K562 (cell line): ENCODE measurements at places on chromosomes 7 and 10.

GRCh38 chr7:3429981-3430380 is 128.9 kb downstream of the SDK1 start:
- no peak for DNase-seq

- no peak for DNase-seq
Measured at GRCh38 chr10:31749981-31750840, 178.4 kb downstream of the ARHGAP12 start.

DNA sequence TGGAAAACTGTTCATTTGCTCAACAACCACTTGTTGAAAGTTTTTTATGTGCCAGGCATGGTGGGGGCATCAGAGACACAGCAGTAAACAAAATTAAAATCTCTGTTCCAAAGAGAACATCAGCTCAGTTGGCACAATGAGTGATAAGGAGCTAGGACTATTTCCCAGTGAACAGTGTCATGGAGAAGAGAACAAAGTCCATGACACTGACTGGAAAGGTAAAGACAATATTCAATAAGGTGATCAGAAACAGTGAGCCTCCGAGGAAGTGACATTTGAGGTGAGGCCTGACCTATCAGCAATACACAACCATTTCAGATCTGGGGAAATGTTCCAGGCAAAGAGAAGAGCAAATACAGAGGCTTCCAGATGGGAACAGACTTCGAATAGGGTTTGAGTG is 14.6 kb downstream of the ACSL5 start:
- DNase-seq, result no peak

- DNase-seq, result no peak
Measured at GRCh38 chr7:43481902-43482678, 100.8 kb upstream of the STK17A start.

DNA sequence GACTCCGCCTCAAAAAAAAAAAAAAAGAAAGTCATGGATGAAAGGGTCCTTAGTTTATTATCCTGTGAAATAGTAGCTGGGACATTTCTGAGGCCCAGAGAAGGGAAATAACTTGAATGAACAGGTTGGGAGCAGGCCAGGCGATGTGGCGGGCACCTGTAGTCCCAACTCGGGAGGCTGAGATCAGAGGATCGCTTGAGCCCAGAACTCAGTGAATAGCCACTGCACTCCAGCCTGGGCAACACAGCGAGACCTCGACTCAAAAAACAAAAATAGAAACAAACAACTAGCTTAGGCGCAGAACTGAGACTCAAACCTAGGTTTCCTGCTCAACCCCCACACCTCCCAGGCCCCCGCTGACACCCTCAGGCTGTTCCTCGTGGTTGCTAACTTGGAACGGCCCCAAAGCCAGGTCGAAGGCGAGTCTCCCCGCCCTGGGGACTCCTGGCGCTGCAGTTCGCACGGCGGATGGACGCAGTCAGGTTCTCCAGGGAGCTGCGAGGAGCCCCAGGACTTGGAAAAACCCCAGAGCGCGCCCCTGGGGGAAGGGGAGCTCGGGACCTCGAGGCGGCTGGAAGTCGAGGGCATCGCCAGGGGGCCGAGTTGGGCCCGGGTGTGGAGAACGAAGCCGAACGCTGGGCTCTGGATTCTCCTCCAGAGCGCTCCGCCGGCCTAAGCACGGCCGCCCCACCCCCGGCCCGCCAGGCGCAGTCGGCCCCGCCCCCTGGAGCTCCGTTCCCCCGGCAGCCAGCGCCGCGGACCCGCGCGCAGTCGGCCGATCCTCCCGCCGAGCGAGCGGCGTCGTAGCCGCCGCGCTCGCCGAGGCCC is at the start of gene STOX1:
Gene STOX1, plus strand, starts transcription at position 768 of the 828 bp plus-strand sequence. CDS start 93 bp downstream, outside the sequence.
- peak; percentile 85 for DNase-seq

DNA sequence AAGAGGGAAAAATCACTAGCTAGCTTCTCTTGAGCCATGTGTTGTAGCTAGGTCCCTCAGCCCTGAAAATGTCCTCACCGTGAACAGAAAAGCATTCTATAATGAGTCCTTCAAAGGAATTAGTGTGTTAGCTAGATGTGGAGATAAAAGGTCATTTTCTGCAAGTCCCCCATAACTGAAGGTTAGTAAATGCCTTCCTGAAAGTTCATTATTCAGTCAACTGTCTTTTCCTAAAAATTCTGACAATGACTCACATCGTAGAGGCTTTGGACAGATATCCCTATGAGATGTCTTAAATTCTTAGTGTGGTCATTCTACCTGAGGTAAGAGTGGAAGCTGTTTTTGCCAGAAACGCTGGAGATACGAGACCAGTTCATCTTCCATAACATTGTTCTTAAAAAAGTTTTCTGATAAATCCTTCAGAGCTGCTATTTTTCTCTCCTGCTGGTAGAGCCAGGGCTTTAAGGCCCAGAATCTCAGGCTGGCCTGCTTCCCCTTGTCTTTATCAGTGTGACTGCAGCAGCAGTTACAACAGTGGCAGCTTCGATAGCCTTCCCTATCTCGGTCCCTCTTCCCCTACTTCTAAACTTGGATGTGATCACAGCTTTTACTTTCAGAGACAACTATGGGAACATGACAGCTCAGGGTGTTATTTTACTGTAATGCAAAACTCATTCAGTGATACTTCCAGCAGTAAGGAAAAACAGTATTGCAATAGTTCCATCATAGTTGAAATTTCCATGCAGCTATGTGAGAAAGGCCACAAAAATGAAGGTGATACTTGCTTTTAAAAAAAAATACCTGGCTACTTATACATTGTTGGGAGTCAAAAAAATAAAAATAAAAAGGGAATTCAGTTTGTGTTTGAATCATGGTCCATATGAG is 37.3 kb upstream of the PRKAR2B start:
- DNase-seq, result peak; percentile 87

DNA sequence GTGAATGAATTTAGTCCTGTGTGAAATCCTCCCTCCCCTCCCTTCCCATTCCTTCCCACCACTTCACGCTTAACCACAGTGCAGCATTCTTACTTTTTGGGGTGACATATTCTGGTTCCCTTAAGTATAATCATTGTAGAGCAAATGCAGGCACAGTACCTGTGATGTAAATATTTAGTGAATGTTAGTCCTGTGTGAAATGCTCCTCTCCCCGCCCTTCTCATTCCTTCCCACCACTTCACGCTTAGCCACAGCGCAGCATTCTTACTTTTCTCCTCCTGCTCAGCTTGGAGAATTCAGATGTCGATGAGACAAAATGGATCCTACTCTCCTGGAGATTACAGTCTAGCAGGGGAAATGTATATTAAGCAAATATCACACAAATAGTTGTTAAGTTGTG is 258.8 kb downstream of the EXOC4 start:
- DNase-seq, result no peak

DNA sequence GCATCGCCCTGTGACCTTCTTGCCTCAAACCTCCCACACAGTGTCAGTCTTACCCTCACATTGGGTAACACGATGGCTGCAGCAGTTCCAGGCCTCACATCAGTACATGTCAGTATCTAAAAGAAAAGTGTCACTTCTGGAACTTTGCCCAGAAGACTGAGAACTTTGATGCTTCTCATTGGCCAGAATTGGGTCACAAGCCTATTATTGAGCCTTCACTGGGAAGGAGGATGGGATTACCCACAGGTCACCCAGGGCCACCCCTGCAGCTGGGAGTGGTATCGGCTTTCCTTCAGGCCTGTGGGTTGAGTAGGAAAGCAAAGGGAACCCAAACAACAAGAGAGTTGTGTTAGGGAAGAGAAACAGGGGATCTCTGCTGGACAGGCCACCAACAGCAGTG is 111.5 kb downstream of the NPY start:
- peak; percentile 11 for DNase-seq

- DNase-seq, result no peak
Measured at GRCh38 chr10:112269266-112269665, 13.9 kb upstream of the TECTB start.

DNA sequence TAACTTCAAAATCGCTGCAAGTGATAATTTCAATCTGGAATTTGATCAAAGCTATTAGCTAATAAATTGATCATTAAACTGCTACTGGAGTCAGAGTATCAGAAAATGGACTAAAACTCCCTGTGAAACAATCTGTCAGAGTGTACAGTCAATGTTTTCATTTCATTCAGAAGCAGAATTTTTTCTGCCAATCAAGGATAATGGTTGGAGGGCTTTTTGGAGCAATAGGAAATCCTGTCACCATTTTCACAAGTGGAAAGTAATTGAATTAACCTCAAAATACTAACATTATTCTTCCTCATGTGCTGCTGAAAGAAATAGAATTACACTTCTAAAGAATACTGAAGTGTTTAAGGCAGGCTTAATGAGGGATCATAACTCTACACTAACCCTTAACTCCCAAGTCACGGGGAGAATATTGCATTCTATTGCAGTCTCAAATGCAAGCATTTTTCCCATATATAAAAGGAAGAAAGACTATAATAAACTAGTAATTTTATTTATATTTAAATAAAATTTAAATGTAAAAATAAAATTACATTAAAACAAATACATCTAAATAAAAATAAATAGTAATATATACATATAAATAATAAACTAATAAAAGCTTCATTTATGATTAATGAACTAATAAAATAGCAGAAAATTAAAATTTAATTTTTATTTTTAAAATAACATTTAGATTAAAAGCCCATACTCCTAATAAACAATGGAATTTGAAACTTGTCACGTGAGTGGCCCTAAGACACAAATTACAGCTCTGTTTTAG is 67.1 kb downstream of the SEMA3E start:
- DNase-seq, result no peak

- DNase-seq, result no peak
Measured at GRCh38 chr10:126006906-126007305, 110.5 kb downstream of the FANK1 start.

DNA sequence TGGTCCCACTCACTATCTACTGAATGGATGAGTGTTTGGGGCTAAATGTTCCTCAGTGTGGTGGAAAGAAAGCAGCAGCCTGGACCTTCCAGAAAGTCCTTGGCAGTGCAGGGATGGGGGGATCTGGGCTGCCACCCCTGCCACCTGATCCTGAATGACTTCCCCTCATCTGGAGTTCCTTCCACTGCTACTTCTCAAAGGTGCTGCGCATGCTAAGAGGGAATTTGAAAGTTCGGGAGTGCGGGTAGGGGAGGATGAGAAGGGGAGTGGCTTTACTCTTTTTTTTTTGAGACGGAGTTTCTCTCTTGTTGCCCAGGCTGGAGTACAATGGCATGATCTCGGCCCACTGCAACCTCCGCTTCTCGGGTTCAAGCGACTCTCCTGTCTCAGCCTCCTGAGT is 1.4 kb downstream of the KLRG2 start:
- DNase-seq, result no peak

DNA sequence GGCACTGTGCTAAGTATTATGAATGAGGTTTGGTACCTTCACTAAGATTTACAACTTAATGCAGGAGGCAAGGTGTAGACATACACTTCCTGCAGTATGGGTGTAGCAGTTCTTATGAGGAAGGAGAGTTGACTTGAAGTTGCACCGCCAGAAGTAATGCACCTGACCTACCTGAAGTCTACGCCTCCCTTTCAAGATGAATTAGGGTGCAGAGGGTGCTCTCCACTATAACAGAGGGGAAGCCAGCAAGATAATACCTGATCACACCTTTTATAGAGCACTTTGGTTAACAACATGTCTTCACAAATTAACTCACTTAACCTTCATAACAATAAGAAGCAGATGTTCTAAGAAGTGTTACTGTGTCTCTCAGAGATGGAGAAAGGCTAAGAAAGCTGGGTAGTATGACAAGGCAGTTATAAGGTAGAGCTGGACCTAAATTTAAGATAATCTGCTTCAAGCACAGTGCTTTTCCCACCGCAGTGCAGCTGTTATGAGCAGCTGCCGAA is 552 bp upstream of the RAB18 start:
- no peak for DNase-seq

GRCh38 chr7:4862156-4862555 is 326 bp upstream of the PAPOLB start:
- no peak for DNase-seq

DNA sequence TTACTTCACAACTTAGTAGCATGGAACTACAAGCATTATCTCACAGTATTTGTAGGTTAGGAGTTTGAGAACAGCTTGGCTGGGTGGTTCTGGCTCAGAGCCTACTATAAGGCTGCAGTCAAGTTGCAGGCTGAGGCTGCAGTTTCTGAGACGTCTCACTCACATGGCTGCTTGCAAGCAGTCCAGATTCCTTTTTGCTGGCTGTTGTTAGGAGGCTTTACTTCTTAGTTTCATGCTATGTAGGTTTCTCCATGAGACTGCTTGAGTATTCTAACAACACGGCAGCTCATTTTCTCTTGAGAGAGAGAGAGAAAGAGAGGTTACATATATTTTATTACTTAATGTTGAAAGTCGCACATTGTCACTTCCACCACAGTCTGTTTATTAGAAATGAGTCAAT is 1073.9 kb downstream of the NXPH1 start:
- DNase-seq, result no peak

DNA sequence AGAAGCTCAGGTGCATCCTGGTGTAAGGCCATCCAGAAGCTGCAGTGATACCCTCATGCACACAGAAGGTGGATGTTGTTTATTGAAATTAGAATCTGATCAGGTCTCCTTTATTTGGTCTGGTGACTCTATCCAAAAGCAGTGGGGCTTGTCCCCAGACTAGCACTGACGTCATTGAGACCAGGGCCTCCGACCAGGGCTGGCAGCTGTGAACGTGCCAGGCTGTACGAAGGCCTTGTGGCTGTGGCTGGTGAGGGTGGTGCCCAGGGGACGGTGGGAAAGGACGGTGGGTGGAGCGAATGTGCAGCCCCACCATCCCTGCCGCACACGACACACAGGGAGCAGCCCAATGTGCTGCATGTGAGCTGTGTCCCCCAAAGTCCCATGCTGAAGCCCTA is 160.0 kb downstream of the ADARB2 start:
- no peak for DNase-seq

DNA sequence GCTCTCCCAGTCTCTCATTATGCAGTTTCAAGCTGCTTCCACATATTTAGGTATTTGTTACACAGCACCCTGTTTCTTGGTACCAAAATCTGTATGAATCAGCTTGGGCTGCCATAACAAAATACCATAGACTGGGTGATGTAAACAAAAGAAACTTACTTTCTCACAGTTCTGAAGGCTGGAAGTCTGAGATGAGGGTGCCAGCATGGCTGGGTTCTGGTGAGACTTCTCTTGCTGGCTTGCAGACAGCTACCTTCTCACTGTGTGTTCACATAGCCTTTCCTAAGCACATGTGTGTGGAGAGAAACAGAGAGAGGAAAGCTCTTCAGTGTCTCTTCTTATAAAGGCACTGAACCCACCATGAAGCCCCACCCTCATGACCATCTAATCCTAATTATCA is 15.7 kb upstream of the CBLL1 start:
- DNase-seq, result no peak

- no peak for DNase-seq
Measured at GRCh38 chr7:84188786-84189405, 5.7 kb downstream of the SEMA3A start.

GRCh38 chr10:54484186-54484585 is 316.8 kb downstream of the PCDH15 start:
- no peak for DNase-seq

GRCh38 chr7:108278281-108278680 is 148.1 kb upstream of the LAMB4 start:
- DNase-seq, result no peak

- no peak for DNase-seq
Measured at GRCh38 chr7:68730964-68731363, 867.3 kb upstream of the AUTS2 start.

DNA sequence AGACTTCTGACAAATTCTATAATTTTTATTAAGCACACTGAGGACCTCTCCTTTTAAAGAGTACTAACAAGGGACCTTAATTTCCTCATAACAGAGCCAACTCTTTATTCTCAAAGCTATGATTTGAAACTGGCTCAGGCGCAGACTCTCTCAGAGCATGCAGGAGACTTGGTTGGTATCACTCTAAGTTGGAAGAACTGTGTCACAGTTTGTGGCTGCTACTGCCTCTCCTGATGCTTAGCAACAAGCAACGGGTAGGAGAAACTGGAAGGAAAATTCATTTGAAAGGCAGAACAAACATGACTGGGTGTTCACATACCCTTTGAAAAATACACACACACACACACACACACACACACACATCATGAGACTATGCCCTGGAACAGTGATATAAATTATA is 33.3 kb downstream of the ENO4 start:
- no peak for DNase-seq
